Suprapubic skin (tissue), 4 donors: ENCODE measurements at places on chromosomes 7 and 10. TPM values are rescaled to one million over a fixed set of nuclear protein-coding genes. Genes with fewer than 3 reads are reported as not detected.

AOC1 gene
- 1.9 TPM for total RNA-seq

VAX1 gene
- not detected for total RNA-seq

ACBD7 gene
- not detected for total RNA-seq

ACTL6B gene
- not detected for total RNA-seq

SEPTIN14 gene
- not detected for total RNA-seq
